ENCODE measurements at places on chromosomes 12 and 14.
A peak's percentile ranks its signal among the peaks of the same experiment; 100 is the strongest.

DNA sequence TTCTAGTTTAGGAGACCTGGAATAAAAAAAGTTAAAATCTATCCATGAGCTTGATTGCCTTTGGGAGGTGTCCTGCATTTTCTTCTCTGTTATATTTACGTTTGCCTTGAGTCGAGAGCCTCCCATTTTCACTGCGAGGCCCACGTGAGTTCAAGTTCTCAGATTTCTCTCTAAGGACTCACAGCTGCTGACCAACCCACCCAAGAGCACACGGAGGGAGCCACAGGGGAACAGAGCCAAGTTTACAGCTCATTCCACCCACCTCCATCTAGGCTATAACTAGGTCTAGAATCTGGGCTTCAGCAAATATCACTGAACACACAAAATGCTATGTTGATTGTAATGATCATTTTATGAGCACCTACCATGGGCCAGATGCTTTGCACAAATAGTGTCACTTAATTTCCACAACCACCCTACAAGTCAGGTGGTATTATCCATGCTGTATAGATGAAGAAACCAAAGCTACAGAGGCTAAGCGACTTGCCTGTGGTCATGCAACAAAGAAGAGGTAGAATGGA lies 16.7 kb downstream of the ALDH1L2 start:
- no peak for DNase-seq

DNA sequence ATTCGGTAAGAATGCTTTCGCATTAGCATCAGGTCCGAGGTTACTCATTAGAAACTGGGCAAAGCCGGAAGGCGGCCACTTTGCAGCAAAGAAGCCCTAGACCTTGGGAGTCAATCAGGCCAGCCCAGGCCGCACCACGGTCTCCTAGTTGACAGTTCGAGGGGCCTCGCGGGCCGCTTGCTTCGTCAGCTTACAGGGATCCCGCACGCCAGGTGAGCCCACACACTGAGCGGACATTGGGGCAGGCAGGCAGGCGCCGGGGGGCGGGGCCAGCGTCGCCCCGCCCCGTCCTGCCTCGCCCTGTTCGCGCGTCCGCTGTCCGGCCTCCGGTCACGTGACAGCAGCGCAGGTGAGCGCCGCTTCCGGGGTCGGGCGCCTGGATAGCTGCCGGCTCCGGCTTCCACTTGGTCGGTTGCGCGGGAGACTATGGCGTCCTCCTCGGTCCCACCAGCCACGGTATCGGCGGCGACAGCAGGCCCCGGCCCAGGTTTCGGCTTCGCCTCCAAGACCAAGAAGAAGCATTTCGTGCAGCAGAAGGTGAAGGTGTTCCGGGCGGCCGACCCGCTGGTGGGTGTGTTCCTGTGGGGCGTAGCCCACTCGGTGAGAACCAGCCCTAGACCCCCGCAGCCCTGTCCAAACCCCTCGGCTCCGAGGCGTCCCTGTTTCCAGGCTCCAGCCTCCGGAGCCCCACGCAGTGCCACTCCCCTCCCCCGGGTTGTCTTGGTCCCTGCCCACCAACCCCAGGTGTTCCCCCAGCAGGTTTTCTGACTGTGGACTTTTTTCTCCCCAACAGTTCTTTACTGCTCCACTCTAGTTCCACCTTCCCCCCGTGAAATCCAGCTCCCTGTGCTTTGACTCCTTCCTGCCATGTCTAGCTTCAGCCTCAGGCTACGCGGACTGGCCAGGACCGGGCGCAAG lies at the start of gene PIP4K2C:
Gene PIP4K2C (plus strand): TSS at position 329 of the 918 bp plus-strand sequence. CDS start 98 bp downstream, at position 427.
- peak; percentile 88 for DNase-seq

- peak; percentile 38 for DNase-seq
Observed at GRCh38 chr14:59161561-59162175, 26.8 kb upstream of the DAAM1 start.

- DNase-seq: no peak
Observed at GRCh38 chr12:118126119-118126757, 9.7 kb upstream of the PEBP1 start.

DNA sequence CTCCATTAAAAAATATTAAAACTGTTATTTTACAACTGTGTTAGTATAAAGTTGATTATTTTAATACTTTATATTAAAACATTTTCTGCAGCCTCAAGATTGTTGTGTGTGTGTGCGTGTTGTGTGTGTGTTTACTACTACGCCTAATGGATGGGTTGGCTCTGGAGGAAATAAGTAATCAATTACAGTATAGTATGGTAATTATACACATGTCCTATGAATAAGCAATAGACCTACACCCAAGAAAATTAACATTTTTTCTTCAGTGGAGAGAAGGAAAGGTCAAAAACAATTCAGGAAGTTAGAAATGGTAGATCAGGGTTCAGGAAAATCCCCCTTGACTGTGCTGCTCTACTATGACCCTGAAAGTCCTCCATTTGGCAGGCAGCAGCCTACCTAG lies 65.7 kb upstream of the DYRK2 start:
- DNase-seq: no peak

- DNase-seq: no peak
Observed at GRCh38 chr12:130434560-130434959, 96.9 kb downstream of the PIWIL1 start.

GRCh38 chr14:44968714-44969113 lies 6.7 kb downstream of the TOGARAM1 start:
- no peak for DNase-seq

DNA sequence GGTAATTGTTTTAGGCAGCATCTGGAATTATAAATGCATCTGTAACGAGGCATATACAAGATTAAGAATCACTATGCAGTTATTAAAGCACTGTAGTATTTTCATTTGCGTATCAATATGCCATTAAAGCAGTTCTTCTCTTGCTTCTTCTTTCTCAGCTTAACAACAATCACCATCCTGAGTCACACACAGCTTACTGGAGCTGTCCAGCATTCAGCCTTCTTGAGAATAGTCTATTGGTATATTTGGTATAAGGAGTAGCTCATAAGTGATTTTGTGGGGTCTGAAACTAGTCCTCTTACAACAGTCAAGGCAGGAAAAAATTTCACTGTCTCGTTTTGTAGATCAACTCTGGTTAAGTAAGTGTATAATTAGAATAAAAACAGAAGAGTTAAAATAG lies 523.0 kb upstream of the FOXG1 start:
- DNase-seq: no peak

DNA sequence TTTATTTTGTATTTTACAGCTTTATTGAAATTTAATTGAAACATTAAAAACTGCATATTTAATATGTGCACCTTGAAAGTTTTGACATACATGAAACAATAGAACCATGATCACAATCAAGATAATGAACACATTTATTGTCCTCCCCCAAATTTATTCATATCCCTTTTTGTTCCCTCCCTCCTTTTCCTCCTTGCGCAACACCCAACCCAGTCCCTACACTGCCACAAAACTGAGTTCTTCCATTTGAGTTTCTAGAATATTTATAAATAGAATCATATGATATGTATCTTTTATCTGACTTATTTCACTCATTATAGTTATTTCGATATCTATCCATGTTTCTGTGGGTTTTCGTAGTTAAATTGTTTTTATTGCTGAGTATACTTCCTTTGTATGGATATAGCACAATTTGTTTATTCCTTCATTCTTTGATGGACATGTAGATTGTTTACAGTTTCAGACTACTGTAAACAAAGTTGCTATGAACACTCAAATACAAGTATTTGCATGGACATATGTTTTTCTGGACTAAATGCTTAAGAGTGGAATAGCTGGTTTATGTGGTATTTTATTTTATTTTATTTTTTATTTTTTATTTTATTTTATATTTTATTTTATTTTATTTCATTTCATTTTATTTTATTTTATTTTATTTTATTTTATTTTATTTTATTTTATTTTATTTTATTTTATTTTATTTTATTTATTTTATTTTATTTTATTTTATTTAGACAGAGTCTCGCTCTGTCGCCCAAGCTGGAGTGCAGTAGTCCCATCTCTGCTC lies 359.1 kb downstream of the SLC6A15 start:
- DNase-seq: no peak

GRCh38 chr14:63276492-63277342 lies 42.0 kb downstream of the GPHB5 start:
- peak; percentile 10 for DNase-seq

GRCh38 chr14:93109572-93110481 lies 5.9 kb downstream of the ITPK1 start:
- no peak for DNase-seq

GRCh38 chr12:83818881-83819280 lies 1093.7 kb downstream of the SLC6A15 start:
- DNase-seq: no peak

- DNase-seq: no peak
Observed at GRCh38 chr14:100834794-100835547, 9.1 kb downstream of the MEG3 start.

GRCh38 chr12:89349814-89350213 lies 2.5 kb downstream of the DUSP6 start:
- DNase-seq: no peak

DNA sequence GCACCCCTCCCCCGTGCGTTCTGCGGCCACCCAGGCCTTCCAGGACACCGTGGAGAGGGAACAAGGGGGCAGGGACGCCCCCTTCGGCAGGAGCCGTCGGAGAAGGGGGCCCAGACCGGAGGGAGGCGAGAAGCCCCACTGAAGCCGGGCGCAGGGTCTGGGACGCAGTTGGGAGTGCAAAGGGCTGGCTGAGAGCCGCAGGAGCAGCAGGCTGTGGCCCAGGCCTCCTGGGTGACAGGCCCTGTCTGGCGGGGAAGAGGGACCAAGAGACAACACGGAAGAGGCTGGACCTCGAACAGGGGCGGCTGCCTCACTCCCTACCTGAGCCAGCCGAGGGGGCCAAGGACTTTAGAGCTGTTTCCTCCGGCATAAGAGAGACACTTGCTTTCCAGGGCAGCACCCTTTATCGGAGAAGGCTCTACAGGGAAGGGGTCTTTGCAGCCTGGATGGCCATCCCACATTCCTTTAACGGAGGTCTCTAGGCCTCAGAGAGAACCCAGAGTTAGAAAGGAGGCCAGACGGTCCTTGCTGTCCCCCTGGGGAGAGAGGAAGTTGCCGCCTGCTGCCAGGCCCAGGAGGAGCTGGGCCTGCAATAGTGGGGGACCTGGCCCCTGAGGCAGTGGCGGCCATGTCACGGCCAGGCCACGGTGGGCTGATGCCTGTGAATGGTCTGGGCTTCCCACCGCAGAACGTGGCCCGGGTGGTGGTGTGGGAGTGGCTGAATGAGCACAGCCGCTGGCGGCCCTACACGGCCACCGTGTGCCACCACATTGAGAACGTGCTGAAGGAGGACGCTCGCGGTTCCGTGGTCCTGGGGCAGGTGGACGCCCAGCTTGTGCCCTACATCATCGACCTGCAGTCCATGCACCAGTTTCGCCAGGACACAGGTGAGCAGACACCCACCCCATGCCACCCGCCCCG lies 1.3 kb downstream of the DTX1 start:
- DNase-seq: no peak

GRCh38 chr14:57168138-57168679 lies 100.5 kb downstream of the EXOC5 start:
- no peak for DNase-seq

DNA sequence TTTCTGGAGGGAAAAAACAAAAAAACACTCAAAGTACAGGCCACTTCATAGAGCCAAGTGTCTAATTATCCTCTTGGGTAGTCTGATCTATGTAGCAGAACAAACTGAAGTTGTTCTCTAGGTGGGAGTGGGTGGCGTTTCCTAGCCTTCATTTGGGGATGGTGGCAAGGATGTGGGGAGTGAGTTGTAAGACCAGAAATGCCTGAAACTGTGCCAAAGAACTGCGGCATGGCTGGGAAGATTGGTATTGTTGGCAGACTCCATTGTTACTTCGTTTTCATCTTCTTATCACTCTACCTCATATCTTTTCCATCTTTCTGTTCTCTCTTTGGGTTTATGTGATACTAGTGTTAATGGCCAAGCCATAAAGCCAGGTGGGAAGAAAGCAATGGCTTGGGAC lies 177.3 kb upstream of the DDHD1 start:
- DNase-seq: no peak

DNA sequence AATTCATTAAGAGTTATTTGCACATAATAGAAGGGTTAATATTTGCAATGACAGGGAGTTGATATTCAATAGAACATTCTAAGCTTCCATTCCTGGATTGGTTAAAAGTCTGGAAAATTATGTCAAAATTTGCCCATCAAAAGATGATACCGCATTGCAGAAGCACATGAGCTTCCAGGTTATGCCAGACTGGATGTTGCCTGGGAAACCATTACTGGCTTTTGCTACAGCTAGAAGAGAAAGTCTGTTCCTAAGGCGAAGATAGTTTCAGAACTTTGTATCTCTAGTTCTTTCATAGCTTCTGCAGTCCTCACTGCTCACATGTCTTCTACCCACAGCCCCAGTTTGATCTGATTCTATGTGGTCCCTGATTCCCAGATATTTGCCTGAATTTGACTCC lies 122.4 kb upstream of the AMIGO2 start:
- no peak for DNase-seq

- DNase-seq: no peak
Observed at GRCh38 chr12:46043972-46044520, 53.7 kb upstream of the SCAF11 start.

DNA sequence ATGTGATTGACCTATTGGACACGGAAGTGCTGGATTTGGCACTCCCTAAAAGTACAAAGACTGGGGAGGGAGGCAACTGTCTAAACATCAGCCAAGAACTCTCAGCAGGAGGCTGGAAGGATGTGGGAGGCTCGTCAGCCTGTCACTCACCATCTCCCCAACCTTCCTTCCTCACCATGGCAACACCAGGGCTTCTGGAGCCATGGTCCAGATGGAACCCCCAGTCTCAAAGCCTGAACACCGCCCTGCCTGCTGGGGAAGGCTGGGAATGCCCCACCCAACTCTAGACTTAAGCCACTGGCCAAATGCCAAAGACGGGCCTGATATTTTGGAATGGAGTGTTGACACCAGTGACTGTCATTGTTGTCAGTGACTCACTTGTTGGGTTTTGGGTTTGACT lies 55.3 kb downstream of the GALNT16 start:
- DNase-seq: no peak

GRCh38 chr12:132116709-132117557 lies 27.2 kb downstream of the DDX51 start:
- DNase-seq: no peak

GRCh38 chr12:89566615-89567014 lies 40.8 kb upstream of the POC1B start:
- DNase-seq: peak; percentile 17

DNA sequence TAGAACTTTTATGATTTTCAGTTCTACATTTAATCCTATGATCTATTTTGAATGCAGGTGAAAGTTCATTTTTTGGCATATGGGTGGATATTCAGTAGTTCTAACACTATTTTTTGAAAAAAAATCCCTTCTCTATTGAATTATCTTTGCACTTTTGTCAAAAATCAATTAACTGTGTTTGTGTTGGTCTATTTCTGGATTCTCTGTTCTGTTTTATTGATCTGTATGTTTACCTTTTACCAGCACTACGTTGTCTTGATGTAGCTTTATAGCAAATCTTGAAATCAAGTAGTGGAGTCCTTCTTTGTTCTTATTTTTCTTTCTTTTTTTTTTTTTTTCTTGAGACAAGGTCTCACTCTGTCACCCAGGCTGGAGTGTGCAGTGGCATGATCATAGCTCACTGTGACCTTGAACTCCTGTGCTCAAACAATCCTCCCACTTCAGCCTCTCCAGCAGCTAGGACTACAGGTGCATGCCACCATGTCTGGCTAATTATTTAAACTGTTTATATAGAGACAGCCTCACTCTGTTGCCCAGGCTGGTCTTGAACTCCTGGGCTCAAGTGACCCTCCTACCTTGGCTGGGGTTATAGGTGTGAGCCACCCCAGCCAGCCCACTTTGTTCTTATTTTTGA lies 31.9 kb downstream of the SLC39A9 start:
- DNase-seq: no peak

- no peak for DNase-seq
Observed at GRCh38 chr14:64947710-64948611, 5.4 kb upstream of the GPX2 start.
